NCI-H187 treated with DMSO at 0.1 percent for 48 hours (cell line): ENCODE measurements at places on chromosomes 7 and 10.

DNA sequence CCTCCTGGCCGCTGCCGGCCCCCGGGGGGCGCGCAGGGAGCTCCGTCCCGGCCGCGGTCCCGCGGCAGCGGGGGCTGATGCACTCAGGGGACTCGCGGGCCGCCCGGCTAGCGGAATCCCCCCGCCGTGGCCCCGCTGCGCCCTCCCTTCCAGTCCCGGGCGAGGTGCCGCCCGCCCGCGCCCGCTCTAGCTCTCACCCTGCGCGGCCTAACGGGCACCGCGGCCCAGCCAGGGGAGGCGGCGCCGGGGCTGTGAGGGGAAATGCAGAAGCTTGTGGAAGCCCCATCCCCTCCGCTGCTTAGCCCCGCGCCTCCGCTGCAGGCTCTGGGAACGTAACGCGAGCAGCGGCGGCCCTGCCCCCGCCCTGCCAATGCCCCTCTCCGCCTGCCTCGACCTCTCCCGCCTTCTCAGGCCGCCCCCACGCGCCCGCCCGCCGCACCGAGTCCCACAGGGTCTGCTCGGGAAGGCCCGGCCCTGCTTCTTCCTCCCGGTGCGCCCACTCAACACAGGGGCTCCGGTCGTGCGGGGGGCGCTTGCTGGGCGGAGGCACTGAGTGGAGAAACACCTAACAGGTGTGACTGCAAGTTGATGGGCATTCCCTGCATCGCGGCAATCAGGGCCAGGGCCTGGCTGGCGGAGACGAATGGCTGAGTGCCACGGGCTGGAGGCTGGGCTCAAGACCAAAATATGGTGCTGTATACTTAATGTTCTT, 384 bp upstream of the TMEM229A start:
- DNase-seq = no peak

GRCh38 chr10:115829521-115830205, 443.3 kb downstream of the GFRA1 start:
- DNase-seq = no peak

GRCh38 chr7:129159539-129159938, 15.0 kb downstream of the TSPAN33 start:
- no peak for DNase-seq

GRCh38 chr7:39622609-39623008, 763 bp upstream of the RALA start:
- no peak for DNase-seq

DNA sequence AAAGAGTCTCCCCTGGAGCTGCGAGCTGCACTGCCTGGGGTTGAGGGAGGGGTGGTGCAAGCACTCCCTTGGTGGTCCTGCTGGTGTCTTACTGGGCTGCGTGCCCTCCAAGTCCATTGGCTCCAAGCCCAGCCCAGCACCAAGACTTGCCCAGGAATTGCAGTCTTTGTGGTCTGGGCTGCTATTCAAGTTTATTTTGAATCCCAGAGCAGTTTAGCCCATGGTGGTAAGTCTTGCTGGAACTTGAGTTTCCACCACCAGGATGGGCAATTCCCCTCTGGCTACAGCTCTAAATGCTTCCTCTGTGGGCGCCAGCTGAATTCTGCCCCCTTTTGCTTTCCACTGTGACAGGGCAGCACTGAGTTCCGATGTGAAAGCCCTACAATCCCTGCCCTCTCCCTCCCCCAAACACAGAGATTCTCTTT, 25.1 kb downstream of the GALNT11 start:
- no peak for DNase-seq

- DNase-seq = no peak
Observed at GRCh38 chr10:115606741-115607140, 513.6 kb downstream of the ATRNL1 start.

GRCh38 chr7:127995881-127996215, 35.4 kb downstream of the LRRC4 start:
- no peak for DNase-seq

- no peak for DNase-seq
Observed at GRCh38 chr7:47937711-47938573, 10.3 kb downstream of the PKD1L1 start.

DNA sequence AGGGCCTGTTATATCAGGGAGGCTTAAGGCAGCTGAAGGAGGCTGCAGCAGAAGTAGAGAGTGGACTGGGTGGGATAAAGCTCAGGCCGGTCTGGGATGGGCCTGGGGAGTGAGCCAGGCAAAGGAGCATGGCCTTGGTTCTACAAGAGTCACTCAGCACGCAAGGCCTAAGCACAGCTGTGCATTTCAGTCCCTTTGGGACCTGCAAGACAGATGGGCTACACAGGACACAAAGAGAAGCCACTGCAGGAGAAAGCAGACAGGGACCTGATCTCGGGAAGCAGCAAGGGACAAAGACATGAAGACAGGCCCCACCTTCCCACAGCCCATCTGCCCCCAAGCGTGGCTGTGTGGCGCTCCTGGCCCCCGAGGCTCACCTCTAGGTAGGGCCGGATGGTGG, 29.4 kb downstream of the RRP12 start:
- no peak for DNase-seq

DNA sequence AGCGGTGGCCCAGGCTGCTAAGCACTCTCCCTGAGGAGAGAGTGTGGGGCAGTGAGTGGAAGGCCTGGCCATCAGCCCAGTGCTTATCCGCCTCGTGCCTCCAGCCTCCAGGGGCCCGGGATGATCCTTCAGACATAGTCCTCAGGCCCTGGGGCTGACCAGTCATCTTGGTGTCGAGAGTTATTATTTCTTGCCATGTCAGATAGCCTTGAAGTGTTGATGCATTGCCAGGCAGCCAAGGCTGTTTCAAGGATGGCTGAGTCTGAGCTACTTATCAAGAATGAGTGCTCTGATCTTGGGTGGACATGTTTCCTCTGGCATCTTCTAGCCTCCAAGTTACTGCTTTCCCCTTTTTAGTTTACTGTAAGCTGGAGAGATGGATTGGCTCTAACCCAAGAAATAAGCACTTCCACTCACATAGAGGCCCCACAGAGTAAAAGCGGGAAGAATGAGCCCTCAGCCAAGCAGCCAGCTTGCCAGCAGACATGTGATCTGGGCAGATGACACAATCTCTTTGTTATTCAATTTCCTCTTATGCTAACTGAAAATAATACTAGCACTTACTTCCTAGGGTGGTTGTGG, 136.5 kb upstream of the NAMPT start:
- peak; percentile 43 for DNase-seq

- DNase-seq = no peak
Observed at GRCh38 chr7:7745966-7746365, 27.6 kb upstream of the RPA3 start.

DNA sequence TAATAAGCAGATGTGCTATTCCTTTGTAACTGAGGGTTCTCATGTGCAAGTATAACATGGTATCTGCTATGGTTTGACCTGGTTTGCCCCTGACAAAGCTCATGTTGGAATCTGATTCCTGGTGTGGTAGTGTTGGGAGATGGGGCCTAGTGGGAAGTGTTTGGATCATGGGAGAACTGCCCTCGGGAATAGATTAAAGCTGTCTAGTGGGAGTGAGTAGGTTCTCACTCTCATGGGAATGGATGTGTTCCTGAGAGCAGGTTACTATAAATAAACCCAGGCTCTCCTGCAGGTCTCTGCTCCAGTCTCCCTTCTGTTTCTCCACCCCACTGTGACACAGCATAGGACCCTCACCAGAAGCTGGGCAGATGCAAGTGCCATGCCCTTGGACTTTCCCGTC, 97.7 kb downstream of the ATE1 start:
- DNase-seq = no peak

GRCh38 chr10:119139464-119140067, 25.9 kb downstream of the SFXN4 start:
- no peak for DNase-seq

DNA sequence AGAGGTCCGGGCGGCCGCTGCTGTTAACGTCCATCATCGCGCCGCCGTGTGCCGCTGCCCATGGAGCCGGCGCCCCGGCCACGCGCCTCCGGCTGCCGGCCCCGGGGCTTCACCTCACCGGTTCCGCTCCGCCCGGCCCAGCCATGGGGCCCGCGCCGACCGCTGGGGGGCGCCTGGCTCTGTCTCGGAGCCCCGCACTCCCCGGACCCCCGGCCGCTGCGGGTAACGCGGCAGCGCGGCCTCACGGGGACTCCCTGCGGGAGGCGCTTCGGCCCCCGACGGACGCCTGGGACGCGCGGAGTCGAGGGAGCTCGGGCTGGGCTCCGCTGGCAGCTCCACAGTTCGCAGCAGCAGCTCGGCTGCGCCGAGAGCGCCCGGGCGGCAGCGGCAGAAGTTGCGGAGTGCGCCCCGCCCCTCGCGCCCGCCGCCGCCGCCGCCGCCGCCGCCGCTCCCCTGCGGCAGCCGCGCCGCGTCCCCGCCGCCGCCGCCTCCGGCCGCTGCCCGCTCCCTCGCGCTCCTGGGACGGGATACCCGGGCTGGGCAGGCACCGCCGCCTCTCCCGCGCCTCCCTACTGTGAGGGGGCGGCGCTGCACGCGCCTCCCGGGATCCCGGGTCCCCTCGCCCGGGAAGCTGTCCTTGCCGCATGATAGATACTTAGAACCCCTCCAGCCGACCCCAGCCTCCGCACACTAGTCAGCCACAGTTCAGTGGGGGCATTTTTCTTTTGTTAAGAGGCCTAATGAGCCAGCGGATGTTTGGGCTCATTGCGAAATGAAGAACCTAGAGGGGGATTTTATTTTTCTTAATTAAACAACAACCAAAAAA, at the start of gene HTR7:
Gene HTR7, minus strand, starts transcription at position 405 of the 826 bp plus-strand sequence. Its CDS starts 368 bp downstream, at position 37.
- DNase-seq = no peak

DNA sequence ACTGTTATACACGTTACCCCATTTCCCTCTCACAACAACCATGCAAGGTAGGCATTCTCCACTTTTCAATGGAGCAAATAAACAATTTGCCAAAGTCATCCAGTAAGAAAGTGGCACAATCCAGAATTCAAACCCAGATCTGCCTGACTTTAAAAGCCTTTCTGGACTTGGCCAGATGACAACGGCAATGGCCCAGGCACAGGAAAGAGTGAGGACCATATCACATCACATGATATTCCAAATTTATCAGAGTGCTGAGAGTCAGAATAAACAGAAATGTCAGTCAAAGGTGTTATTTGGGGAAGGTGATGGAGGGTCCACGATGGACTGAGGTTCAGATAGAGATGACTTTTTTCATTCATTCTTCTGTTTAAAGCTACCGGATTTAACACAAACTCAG, 48.0 kb downstream of the CALD1 start:
- DNase-seq = no peak

- DNase-seq = no peak
Observed at GRCh38 chr10:19654576-19654975, 161.7 kb upstream of the PLXDC2 start.

DNA sequence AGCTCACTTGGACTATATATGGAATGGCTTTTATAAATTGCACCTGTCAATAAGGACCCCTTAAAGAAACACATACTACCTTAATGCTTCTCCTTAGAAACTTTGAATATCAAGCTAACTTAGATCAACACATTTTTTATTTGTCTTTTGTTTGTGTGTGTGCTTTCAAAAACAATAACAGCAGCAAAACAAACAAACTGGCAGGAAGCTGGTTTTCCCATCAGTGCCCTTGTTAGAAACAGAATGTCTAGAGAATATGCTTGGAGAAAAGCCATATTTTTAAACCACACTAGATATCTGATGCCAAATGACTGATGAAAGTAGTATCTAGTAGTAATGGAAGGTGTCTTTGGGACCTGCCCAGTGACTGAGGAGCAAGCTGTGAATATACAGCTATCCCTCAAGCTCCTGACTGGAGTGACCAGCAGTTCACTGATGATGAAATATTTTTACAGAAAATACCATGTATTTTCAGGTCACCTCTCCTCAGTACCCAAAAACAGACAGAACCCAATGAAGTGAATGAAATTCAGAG, 1.0 kb downstream of the PDE1C start:
- DNase-seq = no peak

GRCh38 chr7:890868-891267, 14.5 kb downstream of the GET4 start:
- DNase-seq = no peak

DNA sequence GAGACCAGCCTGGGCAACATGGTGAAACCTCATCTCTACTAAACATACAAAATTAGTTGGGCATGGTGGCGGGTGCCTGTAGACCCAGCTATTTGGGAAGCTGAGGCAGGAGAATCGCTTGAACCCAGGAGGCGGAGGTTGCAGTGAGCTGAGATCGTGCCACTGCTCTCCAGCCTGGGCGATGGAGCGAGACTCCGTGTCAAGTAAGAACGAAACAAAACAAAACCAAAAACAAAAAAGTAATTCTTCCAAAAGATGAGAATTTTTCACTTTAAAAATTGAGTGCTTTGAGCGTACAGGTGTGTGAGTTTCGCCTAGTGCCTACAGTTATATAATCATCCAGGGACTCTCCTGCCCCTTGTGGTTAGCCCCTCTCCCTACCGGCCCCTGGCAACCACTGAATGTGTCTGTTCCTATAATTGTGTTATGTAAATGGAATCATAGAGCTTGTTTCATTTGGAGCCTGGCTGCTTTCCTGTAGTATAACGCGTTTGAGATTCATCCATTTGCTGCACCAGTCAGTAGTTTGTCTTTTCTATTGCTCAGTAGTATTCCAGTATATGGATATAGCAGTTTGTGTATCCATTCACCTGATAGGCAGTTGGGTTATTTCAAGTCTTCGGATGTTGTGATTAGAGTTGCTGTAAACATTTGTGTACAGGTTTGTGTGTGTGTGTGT, 80.0 kb downstream of the RBM33 start:
- DNase-seq = no peak

- DNase-seq = no peak
Observed at GRCh38 chr10:113967126-113967525, 76.5 kb upstream of the ADRB1 start.

DNA sequence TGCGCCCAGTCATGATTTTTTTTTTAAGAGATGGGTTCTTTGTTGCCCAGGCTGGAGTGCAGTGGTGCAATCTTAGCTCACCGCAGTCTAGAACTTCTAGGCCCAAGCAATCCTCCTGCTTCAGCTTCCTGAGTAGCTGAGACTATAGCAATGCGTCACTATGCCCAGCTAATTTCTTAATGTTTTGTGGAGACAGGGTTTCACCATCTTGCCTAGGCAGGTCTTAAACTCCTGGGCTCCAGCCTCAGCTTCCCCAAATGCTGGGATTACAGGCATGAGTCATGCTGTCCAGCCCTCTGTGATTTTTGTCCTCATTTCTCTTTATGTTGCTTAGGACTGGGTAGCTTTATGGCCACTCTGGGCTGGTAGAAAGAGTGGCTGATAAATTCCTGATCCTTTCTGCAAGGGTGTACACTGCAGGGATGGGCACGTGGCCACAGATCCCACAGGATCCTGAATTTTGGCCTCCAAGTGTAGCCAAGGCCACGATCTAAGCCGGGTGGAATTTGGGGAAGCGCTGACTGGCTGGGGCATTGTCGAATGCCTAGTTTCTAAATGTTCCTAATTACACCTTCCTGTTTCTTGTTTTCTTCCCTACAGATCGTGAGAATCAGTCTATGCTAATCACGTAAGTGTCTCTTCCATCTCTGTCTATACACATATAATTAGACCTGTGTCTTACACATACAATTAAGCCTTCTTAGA, 24.1 kb upstream of the MYH16 start:
- DNase-seq = no peak

DNA sequence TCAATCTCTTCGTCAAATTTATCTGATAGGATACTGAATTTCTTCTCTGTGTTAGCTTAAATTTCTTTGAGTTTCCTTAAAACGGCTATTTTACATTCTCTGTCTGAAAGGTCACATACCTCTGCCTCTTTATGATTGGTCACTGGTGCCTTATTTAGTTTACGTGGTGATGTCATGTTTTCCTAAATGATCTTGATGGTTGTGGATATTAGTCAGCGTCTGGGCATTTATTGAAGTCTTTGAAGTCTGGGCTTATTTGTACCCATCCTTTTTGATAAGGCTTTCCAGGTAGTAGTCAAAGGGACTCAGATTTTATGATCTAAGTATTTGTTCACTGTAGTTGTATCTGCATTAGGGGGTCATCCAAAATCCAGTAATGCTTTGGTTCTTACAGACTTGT, 1407.5 kb upstream of the LRRTM3 start:
- DNase-seq = no peak
